GM20000 (cell line): ENCODE measurements at places on chromosomes 13 and 19.
A peak's percentile ranks its signal among the peaks of the same experiment; 100 is the strongest.

DNA sequence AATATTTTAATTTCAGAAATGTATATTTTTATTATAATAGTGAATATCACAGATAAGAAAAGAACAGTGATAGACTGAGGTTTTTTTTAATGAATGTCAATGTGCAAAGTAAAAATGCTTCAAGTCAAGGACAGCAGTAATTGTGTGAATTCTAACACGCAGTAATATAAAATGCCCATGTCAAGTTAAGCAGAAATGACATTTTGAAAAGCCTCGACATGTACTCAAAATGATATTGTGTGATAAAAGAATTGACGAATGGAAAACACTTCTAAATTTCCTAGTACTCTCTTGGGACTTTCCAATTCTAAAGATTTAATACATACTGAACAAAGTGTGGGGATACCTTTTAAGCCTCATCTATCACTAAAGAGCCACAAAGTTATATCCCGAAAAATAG, 172.6 kb downstream of the SLITRK6 start:
- no peak for DNase-seq

- DNase-seq = peak; percentile 9
These were observed 1.2 kb downstream of the S1PR5 start for GRCh38 chr19:10516064-10516385.

DNA sequence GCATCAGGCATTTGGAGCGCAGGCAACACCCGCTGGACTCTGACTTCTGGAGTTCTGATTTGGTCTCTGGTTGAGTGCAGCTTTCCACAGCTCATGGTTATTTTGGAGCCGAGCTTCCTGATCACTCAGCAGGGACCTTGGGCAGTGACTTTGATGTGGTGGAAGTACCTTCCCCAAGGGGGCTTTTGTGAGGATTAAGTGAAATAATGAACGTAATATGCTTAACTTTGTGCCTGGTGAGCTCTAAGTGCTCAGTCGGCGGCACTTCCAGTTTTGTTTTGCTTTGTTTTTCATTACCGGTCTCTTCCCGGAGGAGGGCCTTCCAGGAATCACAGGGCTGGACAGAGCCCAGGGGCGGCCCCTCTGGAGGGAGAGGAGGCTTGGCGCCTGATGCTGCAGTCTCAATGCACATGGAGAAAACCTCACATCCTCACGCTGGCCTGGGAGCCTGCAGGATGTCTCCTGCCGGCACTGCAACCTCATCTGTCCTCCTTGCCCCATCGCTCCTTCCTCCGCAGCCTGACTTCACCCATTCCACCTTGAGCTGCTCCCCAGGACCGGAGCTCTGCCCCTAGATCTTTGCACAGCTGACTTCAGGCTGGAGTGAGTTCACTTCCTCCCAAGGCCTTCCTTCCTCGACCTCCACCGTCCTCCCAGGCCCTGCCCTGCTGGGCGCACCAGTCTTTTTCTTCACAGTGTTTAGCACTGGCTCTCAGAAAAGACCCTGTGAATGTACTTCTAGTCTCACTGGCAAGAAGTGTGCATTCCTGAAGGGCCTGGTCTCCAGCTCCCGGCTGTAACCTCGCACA, 1.5 kb downstream of the PLEKHF1 start:
- DNase-seq = no peak

- no peak for DNase-seq
These were observed 3.5 kb downstream of the CIC start for GRCh38 chr19:42272535-42272897.

GRCh38 chr13:109135018-109135417, 505.6 kb downstream of the MYO16 start:
- no peak for DNase-seq

- peak; percentile 91 for DNase-seq
These were observed at the start of gene ZNF549 for GRCh38 chr19:57527136-57527881. TSS of gene ZNF549 (plus strand) at chr19:57527356. CDS start at chr19:57527574, 218 bp downstream.

- no peak for DNase-seq
These were observed 185.7 kb downstream of the ABCC4 start for GRCh38 chr13:95115525-95115924.

DNA sequence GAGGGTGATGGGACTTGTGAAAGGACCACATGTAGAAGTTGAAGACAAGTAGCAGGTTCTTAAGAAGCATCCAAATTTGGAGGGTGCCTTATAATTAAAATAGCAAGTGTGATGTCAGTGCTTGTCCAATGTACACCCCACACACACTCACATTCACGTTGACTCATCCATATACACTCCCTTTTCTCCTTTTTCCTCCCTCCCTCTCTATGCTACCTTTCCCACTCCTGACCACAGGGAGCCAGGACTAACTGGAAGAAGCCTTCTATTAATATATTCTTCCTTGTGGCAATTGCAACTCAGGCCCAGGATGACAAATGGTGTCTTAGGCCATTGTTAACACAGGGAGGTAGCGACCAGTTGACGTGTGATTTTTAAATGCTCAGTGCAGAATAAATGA, 16.3 kb upstream of the GPR183 start:
- no peak for DNase-seq

GRCh38 chr13:50740052-50740741, 103.3 kb downstream of the DLEU7 start:
- DNase-seq = no peak

GRCh38 chr13:31199527-31199848, 287 bp upstream of the B3GLCT start:
- DNase-seq = no peak

DNA sequence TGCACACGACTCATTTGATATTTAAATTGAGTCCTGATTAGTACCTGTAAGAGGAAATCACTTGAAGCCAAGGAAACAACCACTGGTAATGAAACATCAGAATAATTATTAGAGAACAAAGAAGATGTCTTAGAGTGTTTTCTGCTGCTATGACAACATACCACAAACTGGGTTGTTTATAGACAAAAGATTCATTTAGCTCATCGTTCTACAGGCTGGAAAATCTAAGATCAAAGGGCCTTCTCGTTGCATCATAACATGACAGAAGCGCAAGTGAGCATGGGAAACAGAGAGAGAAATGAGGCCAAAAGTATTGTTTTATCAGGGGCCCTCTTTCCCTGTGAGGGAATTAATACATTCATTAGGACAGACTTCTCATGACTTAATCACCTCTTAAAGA, 1024.0 kb upstream of the PCDH9 start:
- DNase-seq = no peak

GRCh38 chr13:51590971-51591627, 6.8 kb downstream of the WDFY2 start:
- no peak for DNase-seq

GRCh38 chr19:39405261-39405957, 1.2 kb upstream of the ZFP36 start:
- DNase-seq = no peak

DNA sequence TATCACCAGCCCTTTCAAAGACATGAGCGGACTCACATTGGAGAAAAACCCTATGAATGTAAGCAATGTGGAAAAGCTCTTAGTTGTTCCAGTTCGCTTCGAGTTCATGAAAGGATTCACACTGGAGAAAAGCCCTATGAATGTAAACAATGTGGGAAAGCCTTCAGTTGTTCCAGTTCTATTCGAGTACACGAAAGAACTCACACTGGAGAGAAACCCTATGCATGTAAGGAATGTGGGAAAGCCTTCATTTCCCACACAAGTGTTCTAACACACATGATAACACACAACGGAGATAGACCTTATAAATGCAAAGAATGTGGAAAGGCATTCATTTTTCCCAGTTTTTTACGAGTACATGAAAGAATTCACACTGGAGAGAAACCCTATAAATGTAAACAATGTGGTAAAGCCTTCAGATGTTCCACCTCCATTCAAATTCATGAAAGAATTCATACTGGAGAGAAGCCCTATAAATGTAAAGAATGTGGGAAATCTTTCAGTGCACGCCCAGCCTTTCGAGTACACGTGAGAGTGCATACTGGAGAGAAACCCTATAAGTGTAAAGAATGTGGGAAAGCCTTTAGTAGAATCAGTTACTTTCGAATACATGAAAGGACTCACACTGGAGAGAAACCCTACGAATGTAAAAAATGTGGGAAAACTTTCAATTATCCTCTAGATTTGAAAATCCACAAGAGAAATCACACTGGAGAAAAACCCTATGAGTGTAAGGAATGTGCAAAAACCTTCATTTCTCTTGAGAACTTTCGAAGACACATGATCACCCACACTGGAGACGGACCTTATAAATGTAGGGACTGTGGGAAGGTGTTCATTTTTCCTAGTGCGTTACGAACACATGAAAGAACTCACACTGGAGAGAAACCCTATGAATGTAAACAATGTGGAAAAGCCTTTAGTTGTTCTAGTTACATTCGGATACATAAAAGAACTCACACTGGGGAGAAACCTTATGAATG, 17.6 kb downstream of the ZNF791 start:
- no peak for DNase-seq

DNA sequence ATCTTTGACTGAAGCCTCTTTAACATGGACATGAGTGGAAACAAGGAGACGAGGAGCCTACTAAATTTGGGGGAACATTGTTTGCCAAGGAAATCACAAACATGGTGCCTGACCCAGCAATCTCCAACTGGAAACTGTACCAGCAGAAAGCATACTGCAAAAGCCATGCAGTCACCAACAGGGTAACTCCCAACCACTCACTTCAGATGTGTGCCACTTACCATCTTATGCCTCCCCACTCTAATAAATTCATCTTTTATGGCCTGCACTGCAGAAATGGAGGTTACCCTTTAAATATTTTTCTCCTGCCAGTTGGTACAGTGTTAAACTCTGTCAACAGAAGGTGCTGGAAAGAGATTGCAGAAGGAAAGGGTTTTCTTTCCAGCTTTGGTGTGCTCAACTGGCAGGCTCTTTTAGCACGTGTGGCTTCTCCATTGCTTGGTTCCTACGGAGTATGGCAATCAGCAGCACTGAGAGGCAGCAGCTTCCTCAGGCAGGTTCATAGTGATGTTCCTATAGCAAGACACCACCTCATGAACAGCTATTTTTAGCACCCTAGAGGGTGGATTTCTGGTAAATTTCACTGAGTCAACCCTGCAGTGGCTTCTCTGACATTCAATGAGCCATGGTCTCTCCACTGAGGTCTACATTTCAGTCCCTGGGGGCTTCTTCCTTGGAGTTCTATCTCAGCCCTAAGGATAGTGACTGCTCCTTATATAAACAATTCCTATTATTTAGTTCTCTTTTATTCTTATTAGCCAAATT, 21.4 kb downstream of the MIR17HG start:
- no peak for DNase-seq

GRCh38 chr19:14059093-14059480, 2.8 kb downstream of the PALM3 start:
- DNase-seq = peak; percentile 86

DNA sequence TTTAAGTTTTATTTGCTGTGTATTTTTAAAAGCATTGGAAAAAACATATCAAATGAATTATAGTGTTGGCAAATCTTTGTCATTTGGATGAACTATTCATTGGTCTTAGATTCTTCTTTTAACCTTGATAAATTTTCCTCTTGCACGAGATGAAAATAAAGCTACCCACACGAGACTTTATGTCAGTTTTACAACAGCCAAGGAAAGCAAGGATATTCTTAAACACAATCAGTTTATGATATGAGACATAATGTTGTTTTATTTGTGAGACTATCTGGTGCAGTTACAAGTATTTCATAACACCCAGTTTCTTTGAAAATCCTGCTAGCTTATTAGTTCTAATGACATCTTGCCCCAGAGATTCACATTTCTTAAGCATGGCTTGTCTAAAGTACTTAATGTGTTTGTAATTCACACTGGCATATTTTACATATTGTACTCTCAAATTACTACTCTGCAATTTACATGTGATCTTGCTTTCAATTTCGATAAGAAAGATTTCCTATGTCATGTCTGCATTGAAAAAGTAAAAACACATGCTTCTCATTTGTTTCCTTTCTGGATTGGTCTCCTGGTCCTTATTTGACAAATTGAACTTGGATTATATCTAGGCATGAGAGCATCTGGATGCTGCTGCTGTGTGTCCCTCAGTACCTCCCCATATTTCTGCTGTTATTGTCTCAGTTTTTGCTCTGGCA, 955.5 kb upstream of the PCDH9 start:
- DNase-seq = no peak

- DNase-seq = no peak
These were observed 15.3 kb upstream of the KCTD4 start for GRCh38 chr13:45216193-45216592.

- peak; percentile 24 for DNase-seq
These were observed 2.3 kb downstream of the FNDC3A start for GRCh38 chr13:48977973-48978372.

DNA sequence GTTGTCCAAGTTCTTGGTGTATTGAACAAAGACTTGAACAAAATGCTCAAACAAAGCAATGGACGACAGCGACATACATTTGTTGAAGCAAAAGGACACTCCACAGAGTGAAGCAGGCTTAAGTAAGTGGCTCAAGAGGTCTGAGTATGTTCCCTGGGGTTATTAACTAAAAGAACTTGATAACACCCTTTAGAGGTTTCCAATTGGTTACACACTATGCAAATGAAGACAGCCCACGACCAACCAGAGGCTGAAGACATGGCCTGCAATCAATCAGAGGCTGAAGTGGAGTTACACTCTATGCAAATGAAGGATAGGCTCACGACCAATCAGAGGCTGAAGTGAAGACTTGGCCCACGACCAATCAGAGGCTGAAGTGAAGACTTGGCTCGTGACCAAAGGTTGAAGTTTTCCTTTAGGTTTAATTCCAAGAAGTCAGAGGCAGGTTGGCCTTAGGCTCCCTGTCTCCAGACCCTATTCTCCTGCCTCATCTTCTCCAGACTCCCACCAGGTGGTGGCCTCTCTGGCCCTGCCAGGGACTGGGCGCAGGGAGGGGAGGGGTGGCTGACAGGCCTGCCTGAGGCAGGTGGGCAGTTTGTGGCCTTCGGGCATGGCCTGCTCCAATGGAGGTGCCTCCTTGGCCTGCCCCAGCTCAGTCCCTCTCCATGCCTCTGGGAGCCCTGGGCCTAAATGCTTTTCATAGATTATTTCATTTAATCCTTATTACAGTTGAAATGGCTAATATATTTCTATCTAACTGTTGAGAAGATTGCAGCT, 38.1 kb downstream of the CCDC169 start:
- DNase-seq = no peak

DNA sequence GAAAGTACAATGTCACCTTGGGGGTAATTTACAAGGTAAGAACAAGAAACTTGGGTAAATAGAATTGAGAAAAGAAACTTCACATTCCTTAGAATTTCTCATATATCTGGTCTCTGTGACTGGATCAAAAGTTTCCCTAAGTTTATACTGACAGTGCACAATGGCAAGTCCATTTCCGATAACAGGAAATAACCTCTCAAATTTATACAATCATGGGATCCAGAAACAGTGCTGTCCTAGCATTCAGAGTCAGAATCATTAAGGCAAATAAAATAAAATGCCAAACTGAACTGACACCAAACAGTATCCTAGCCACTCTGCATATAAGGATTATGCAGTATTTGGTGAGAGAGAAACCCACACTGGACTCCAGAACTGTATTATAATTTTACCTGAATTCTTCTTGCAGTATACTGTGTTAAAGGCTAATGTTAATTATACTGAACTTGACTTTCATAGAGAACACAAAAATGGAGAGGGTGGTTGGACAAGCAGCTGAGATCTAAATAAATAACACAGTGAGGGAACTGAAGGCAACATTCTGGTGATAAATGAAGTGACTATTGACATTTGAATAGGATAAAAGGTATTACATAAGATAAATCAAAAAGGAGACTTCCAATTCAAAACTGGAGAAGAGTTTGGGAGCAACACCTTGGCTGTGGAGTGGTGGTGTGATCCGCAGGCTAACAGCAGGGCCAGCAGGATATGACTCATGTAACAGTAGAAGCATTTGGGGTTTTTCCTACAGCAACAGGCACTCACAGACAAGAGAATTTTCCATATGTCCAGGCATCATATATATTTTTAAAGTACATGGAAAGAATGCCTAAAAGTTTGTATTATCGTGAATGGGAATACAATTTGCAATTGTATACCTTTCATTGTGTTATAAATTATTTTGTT, 932.5 kb upstream of the MIR17HG start:
- no peak for DNase-seq
